ENCODE measurements at places on chromosomes 16 and 17.

DNA sequence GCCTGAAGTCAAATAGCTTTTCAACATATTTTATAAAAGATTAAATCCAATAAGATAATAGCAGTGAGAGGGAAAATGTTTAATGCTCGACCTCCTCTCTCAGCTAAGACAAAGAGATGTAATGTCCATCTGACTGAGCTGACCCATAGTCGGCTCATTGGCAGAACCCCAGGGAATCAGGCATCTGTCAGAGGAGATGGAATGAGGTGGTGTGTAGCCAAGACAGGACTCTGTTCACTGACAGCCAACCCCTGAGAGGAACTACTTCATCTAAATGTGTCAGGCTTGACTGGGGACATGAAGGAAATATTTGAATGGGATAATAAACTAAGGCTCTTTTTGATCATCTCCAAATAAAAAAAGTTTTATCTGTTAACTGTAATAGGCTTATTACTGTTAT lies 188.0 kb downstream of the CDH11 start:
- DNase-seq = no peak

DNA sequence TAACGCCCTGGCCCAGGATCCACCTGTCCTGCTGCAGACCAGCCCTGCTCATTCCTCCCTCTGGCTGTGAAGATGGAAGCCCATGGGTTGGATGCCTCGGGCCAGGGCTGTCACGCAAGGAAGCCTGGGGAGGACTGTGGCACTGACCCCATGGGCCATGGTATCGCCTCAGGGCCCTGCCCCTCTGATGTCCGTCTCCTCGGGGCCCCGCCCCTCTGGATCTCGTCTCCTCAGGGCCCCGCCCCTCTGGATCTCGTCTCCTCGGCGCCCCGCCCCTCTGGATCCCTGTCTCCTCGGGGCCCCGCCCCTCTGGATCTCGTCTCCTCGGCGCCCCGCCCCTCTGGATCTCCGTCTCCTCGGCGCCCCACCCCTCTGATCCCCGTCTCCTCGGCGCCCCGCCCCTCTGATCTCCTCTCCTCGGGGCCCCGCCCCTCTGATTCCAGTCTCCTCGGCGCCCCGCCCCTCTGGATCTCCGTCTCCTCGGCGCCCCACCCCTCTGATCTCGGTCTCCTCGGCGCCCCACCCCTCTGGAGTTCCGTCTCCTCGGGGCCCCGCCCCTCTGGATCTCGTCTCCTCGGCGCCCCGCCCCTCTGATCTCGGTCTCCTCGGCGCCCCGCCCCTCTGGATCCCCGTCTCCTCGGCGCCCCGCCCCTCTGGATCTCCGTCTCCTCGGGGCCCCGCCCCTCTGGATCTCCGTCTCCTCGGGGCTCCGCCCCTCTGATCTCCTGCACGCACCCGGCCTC lies 24.0 kb downstream of the METRNL start:
- DNase-seq = no peak

DNA sequence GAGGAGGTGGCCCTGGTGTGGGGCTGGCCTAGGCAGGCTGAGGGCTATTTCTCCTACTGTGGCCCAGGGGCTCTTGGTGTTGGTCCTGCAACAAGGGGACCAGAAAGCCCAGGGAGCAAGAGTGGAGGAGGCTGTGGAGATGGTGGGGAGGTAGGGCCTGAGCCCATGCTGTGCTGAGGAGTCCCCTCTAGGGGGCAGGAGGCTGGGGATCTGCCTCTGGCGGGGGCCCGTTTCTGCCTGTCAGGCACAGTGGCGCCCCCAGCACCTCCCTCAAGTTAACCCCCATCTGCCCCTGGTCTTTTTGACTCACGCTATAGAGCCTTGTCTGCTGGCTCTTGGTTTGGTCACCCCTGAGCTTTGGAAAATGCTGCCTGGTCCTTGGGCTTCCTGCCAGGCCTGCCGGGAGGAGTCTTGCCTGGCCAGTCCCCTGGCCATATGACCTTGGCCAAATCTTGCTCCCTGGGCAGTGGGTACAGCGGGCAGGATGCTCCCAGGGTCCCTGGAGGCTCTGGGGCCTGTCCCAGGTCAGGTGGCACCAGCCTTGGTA lies 5.9 kb downstream of the BAIAP2 start:
- DNase-seq = no peak

DNA sequence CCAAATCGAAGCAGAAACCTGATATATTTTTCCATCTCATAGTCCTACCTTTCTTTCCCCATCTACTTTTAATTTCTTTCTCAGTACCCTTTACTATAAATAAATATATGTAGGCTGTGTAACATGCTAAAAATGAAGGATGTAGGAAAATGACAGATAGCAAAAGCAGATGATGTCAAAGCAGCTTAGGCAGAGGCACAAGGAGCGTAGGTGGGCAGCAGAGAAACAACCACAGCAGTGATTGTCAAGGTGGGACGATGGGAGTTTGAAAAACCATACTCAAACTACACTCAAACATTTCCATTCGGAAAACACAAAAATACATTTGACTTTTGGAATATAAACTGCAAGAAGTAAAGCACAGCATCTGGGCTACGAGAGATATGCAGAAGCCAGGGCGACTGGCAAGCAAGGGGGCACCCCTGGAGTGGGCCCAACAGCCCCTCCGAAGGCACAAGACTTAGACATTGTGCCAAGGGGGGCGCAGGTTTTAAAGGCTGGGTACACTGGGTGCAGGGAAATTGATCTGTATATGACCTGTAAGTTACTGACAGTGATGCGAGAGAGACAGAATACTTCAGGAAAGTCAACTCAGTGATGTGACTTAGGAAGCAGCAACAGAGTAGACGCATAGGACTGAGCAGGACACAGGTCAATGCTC lies 31.1 kb downstream of the SNN start:
- no peak for DNase-seq

- DNase-seq = no peak
Measured at GRCh38 chr17:48722201-48722907, at the start of gene PRAC1. Gene PRAC1, minus strand, starts transcription at chr17:48722518. Its CDS starts 126 bp downstream, at chr17:48722392.

GRCh38 chr17:33651686-33652085 lies 358.6 kb upstream of the ASIC2 start:
- no peak for DNase-seq

DNA sequence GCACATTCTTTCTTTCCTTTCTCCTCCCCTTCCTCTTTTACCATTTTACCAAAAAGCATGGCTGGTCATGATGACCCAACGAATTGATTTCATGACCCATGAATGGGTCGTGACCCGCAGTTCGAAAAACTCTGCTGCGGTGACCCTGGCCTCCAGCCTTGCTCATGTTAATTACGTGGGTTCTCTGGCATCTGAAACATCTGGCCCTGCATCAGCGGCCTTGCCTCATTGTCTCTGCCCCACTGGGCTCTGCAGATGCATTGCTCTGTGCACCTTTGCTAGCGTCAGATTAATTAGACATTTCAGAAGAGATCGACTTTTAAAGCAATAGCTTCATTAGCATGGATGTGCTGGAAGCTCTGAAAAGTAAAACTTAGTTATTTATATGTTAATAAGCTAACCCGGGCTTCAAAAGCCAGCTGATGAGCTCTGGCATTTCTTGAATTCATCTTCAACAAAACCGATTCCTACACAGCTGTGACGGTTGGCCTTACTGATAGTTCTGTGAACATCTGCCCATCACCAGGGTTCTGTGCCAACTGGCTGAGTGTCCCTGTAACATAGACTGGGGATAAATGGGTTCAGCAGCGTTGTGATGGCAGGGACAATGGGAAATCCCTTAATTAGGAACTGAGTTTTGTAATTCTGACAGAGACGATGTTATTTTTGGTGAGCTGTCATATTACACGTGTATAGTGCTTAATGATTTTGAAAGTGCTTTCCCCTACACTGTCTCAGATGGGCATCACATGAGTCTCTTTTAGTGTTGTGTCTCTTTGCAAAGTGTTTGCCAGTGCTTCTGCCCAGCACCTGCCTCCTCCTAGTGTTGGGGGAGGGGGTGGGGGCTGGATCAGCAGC lies 225.9 kb upstream of the EEF2KMT start:
- no peak for DNase-seq

GRCh38 chr16:8957509-8958157 lies 6.1 kb downstream of the USP7 start:
- no peak for DNase-seq

- no peak for DNase-seq
Measured at GRCh38 chr17:46764709-46765401, 53.6 kb downstream of the WNT3 start.

DNA sequence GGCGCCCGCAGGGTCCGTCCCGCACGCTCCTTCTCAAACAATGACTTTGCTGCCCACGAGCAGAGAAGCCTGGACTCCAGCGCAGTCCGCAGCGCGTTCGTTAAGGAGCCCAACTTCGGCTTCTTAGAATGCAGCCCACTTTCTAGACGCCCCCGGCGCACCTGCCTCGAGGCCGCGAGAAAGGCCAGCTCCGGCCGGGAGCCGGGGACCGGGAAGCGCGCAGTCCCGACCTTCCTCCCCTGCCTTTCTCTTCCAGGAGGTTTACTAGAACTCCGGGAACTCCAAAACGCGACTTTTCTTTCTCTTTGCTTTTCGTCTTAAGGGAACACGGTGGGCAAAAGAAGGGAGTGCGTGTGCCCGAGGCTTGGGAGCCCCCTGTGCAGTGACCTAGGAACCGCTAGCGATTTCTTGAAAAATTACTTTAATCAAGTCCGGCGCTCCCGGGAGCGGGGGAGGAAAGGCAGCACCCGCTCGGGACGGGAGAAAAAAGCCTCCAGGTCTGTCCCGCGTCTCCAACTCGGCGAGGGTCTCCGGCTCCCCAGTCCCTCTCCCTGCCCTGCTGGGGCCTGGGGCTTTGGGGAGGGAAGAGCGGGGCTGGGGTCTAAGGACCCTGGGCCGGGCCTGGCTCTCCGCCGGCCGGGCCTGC lies 2.6 kb downstream of the HNF1B start:
- DNase-seq = no peak

DNA sequence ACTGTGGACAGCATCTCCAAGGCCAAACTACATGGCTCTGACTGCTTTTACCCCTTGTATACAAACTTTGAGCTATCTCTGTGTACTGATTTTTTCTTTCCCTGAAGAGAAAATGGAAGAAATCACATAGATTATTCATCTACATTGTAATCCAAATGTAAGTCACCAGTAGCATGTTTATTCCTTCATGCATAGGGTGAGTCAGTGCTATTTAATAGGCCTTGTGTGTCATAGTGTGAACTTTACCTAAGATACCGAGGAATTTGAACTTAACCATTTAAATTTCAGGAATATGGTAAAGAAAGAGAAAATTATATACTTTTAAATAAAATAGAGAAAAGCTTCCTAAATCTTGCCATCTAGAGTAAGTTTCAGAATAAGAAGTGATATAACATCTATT lies 16.5 kb downstream of the PHKB start:
- no peak for DNase-seq

GRCh38 chr17:80025796-80026195 lies 9.9 kb downstream of the TBC1D16 start:
- DNase-seq = no peak

DNA sequence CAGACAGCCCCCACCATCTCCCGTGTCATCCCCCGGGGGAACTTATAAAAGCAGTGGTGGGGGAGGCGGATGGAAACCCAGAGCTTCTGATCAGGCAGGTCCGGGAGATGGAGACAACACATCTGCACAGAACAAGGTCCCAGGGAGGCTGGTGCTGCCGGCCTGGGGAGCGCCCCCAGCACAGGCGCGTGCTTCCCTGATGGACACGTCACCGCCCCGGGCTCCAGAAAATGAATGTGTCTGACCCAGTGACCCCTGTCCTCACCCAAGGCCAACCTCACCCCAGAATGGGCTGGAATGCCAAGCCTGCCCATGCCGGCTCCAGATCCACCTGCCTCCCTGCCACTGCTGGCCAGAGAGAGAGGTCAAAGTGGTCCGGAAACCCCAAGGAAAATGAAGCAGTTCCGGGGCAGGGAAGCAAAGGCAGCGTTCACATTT lies 12.5 kb downstream of the SLC7A5 start:
- DNase-seq = no peak

DNA sequence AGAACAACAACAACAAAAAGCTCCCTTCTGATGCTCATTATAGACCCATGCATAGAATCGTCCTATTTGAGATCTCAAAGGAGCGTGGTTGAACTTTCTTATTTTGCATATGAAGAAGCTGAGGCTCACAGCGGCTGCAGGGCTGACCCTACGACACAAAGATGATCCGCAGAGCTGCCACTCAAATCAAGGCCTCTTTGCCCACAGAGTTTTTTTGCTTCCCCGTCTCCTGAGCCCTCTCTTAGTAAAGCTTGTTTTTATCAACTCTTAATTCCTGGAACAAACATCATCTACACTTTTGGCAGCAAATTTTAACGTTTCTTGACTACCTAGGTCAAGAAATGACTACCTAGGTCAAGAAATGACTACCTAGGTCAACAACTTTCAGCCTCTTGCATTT lies 73.7 kb downstream of the C16orf95 start:
- no peak for DNase-seq

DNA sequence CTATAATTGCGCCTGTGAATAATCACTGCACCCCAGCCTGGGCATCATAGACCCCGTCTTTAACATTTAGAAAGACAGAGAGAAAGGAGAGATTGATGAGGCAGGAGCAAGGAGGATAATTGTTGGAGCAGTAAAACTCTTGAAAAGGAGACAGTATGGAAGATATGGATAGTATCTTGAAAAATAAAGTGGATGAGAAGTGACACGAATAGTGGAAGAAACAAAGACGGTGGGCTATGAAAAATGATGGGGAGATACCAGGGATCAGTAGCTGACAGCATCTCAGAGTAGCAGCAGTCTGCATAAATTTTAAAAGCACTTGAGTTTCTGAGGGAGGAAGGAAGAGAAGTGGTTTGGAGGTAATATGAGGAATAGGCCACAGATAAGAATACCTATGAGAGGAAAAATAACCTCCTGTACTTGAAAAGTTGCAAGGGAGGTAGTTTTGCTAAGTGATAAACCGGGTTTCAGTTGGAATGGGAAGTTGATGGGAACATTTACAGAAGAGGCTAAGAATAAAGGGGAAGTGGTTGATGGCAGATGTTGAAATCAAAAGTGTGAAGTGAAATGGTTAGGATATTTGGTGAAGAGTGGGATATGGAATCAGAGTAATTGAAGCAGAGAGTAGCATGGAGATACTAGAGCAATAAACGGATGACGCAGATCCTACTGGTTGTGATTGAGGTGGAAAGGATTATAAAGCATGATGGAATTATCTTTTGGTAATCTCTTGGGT lies 1.8 kb upstream of the PPM1D start:
- DNase-seq = no peak

DNA sequence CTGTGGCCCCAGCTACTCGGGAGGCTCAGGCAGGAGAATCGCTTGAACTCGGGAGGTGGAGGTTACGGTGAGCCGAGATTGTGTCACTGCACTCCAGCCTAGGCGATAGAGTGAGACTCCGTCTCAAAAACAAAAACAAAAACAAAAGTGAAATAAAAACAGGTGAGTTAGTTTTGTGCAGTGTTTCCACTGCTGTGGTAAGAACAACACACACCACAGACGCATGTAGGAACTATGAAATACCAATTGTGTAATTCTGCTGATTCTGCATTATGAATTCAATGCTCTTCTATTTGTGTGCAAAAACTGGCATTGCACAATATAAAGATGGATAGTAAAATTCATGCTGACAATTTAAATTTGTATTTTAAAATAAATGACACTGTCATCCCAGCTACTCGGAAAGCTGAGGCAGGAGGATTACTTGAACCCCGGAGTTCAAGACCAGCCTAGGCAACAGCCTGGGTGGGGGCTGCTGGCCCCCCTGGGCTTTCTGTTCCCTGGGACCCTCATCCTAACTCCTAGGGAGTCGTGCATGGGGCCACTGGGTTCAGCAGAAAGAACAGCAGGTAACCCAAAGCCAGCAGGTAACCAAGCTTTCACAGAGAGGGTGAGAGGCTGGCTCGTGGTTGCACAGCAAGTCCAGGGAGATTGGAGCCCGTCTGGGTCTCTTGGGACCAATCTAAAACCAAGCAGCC lies 10.6 kb upstream of the RHBDF2 start:
- DNase-seq = no peak

- DNase-seq = no peak
Measured at GRCh38 chr16:68238029-68238345, 2.1 kb upstream of the ESRP2 start.

All from CD4-positive, alpha-beta T cell treated with Interleukin-6 at 100 ng/mL for 8 hours (primary cell).